ENCODE measurements at places on chromosomes 3 and 15. TPM values are rescaled to one million over a fixed set of nuclear protein-coding genes. Genes with fewer than 3 reads are reported as not detected.

GRCh38 chr15:97903971-97904572, 56.4 kb upstream of the ARRDC4 start:
- DNase-seq, result peak; percentile 22

GRCh38 chr3:20490996-20491395, 305.0 kb upstream of the SGO1 start:
- DNase-seq, result no peak

GRCh38 chr3:153273217-153273616, 111.2 kb downstream of the RAP2B start:
- no peak for DNase-seq

DNA sequence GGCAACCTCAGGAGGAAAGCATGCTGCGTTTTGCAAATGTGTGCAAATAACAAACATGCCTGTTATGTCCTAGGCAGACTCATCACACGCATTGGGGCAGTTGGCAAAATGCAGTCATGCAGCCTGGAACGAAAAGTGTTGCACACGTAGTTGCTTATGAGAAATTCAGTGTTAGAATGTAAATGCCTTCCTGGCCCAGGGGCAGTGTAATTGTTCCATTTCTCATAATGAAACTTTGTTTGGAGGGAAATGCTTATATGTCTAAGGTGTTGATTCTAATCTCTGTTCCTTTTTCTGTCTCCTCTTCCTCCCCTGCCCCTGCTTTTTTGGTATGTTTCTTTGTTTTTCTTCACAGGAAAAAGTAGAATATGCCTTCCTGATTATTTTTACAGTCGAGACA, 156.0 kb downstream of the CACNA1D start:
- DNase-seq, result peak; percentile 9

DNA sequence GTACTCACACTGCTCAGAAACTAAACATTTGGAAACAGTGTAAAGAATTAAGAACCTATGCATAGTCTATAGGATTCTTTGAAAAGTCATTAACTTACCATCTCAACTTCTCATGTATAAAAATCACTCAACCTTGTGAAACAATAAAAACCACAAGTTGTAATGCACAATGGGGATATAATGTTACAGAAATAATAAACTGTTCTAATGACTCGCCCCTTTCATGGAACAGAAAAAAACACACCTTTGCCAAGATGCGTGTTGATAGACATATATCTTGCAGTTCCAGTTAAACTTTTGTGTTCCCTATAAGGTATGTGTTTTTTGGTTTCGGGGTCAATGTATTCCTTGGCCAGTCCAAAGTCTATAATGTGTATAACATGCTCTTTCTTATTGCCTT, 50.8 kb upstream of the PPIB start:
- no peak for DNase-seq

GRCh38 chr3:122299872-122300460, 25.1 kb upstream of the CSTA start:
- DNase-seq, result peak; percentile 51

GRCh38 chr15:72827226-72827625, 43.7 kb upstream of the ADPGK start:
- DNase-seq, result no peak

GRCh38 chr15:36887214-36887961, 213.0 kb downstream of the MEIS2 start:
- DNase-seq, result no peak

DNA sequence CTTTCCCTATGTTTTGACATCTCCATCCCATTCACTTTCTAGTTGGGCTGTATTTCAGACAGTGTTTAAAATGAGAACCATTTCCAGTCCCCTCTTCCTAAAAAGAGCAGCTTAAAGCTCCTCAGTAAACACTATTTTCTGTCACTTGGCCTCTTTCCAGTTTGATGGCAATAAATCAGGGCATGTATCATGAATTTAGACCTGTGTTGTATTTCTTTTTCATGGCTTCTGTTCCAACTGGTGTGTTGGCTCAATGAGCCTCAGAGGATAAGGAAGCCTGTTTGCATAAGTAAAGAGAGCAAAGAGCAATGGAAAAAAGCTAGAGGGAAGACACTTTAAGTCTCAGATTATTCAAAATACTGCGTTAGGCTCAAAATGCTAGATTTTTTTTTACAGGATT, 7.2 kb downstream of the CCDC80 start:
- no peak for DNase-seq

DNA sequence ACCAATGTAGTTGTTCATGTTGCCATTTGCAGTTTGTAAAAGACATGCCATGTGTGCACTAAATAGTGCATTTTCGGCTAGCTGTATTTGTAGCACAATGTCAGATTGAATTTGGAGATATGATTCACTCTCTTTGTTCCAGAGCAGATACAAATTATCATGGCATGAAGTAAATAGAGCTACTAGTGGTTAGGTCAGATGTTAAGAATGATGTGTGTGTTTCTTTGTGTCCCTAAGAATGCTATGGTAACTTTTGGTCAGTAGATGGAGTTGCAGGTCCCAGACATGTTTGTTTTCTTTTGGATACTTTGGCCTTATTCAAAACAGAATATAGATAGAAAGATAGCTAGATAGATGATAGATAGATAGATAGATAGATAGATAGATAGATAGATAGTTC, 595.8 kb downstream of the NLGN1 start:
- no peak for DNase-seq

- peak; percentile 33 for DNase-seq
Observed at GRCh38 chr3:12423918-12424630, 60.2 kb upstream of the TSEN2 start.

DNA sequence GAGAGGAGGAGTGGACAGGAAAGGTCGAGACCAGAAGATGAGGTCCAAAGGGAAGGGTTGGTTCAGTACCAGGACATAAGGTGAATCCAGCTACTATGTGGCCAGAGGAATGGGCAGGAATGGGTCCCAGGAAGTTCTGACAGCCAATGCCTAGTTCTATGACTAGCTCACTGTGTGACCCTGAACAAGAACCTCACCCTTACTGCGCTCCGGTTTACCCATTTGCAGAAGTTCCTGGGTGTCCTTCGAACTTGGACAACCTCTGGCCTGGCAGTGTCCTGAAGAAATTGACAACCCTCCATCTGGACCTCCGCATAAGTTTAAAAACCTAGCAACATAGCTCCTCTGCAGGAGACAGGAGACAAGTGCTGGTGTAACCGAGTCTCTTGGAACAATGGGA, 12.2 kb upstream of the PSTPIP1 start:
- DNase-seq, result no peak

DNA sequence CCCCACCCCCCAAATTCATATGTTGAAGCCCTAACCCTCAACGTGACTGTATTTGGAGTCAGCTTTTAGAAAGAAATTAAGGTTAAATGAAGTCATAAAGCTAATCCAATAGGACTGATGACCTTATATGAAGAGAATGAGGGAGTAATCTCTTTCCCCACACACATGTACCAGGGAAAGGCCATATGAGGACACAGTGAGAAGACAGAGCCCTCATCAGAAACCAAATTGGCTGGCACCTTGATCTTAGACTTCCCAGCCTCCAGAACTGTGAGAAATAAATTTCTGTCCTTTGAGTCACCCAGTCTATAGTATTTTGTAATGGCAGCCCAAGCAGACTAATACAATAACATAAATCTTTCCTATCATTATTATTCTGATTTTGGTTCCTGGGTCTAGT, 194.7 kb upstream of the NANOGP8 start:
- no peak for DNase-seq

- no peak for DNase-seq
Observed at GRCh38 chr3:187746442-187747281, 1.4 kb upstream of the BCL6 start.

DNA sequence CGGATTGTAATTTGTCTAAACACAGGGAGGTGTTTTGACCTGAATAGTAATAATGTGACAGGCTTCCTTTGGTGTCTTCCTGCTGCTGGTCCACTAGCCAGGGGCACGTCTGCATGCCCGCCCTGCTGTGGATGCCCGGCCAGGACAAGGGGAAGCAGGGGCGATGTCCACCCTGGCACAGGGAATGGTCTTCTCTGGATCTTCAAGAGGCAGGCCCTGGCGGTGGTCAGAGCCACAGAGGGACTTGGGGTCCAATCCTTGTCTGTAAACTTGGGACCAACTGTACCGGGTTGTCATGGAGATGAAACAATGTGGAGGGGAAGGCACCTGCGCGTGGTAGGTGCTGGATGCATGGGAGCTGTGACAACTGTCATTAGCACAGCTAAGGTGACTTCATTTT, 134.1 kb downstream of the RPLP1 start:
- no peak for DNase-seq

DNA sequence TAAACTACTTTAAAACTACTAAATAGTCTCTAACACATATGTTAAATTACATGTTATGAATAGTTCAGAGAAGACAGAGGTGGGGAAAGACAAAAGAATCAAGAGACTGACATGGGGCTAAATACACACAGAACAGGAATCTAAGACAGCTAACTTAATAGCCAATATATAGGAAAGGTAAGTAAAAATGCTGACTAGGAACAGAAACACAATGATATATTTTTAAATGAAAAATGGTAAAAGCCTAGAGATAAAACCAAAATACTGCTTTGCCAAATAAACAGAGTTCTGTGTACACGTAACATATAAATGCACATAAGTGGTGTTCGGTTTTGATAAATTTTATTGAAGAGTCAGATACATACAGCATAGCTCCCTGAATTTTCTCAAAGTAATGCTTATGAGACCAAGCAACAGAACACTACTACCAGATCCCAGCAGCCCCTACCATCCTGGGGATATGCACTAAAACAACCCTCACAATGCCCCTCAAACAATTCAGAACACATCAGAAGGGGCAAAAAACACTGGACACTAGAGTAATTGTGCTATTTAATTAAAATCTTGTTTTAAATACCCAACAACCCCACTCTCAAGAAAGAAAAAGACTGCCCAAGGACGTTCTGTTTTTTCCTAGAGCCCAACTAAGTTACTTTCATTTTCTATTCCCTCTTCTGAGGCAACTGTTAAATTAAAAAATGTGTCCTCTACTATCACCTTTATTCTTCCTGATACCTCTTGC, 121.1 kb downstream of the ADAM10 start:
- no peak for DNase-seq

- peak; percentile 8 for DNase-seq
Observed at GRCh38 chr15:62212741-62213140, 47.7 kb upstream of the C2CD4B start.

- no peak for DNase-seq
Observed at GRCh38 chr15:81449836-81450474, 75.9 kb upstream of the TMC3 start.

DNA sequence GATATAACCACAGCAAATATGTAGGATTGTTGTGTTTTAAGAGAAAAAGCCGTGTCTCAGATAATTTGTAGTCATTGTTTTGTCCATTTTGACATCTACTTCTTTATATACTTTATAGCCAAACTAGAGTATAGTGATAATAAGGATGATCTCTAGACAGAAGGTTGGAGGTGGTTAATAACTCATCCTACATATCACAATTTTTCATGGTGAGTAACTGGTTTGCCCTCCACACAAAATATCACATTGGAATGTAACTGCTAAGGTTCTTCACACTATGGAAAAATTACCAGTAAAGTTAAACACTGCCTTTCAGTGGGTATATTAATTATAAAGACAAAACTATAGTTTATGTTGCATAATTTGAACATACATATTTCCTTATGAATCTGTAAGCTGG, 380.7 kb downstream of the LPP start:
- no peak for DNase-seq

DNA sequence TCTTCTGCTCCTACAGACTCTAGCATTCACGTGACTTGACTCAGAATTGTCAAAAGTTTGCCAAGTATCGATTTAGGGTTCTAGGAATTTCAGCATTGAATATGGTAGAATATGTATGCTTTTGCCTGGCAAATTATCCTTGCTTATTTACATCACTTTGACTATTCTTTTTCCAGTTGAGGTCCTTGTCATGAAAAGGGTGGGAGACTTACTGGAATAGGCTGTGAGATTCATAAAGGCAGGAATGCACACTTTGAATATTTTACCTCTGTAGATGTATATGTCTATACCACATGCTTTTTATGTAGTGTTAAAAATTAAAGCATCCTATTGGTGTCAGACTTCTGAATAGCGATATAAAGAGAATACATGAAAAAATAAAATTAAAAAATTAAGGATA, 378.8 kb upstream of the RARB start:
- no peak for DNase-seq

GRCh38 chr3:111846039-111846438, 13.0 kb upstream of the PHLDB2 start:
- DNase-seq, result no peak

GRCh38 chr3:184756151-184757021, 44.5 kb upstream of the MAGEF1 start:
- DNase-seq, result no peak

DNA sequence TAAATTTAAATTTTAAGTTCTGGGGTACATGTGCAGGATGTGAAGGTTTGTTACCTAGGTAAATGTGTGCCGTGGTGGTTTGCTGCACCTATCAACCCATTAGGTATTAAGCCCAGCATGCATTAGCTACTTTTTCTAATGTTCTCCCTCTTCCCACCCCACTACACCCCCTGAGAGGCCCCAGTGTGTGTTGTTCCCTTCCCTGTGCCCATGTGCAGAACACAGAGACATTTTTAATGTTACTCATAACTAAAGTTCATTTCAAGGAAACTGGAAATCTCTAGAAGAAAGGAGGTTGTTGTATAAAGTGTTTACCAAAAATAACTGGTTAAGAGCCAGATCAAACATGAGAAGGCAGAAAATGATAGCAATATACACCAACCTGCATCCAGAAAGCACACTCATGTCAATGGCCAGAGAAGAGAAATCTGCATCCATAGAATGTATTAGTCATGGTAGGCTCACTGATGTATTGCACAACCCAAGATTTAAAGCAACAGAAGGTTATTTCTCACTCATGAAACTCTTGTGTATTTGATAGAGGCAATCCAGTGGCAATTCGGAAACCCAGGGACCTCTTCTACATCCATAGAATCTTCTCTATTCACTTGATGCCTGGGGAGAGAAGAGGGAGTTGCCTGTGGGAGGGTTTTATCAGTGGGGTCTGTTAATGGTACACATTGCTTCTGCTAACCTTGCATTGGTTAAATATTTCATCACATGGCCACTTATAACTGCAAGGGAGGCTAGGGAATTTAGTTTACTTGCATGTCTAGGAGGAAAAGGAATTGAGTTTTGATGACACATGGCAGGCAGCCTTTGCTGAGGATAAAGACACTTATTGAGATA, 321.9 kb upstream of the RASGRP1 start:
- no peak for DNase-seq

GRCh38 chr3:43372809-43373559, 86.6 kb downstream of the SNRK start:
- DNase-seq, result no peak

GRCh38 chr15:97978401-97979139, 18.1 kb downstream of the ARRDC4 start:
- no peak for DNase-seq

Gene NCK1
- 45.8 TPM for total RNA-seq

Gene TMEM39A
- total RNA-seq, result 67.4 TPM

Gene CHCHD4
- 14.7 TPM for total RNA-seq

Gene ITIH3
- total RNA-seq, result not detected

Gene ITGA11
- total RNA-seq, result 1.6 TPM

Gene CEMIP
- total RNA-seq, result 0.05 TPM

Gene GABRR3
- total RNA-seq, result not detected

Gene DNAH1
- 31.4 TPM for total RNA-seq

Gene PLCB2
- total RNA-seq, result 90.4 TPM

Gene SLC6A1
- total RNA-seq, result not detected

Gene CCR8
- total RNA-seq, result 1.2 TPM

Gene P3H2
- total RNA-seq, result not detected

Gene BMF
- total RNA-seq, result 25.9 TPM

Measured in activated T-cell treated with anti-CD3 and anti-CD28 coated beads, Interleukin-2, amount 50 U/mL, for 72 hours (primary cell).